ENCODE measurements at places on chromosomes 1 and 21. TPM values are rescaled to one million over a fixed set of nuclear protein-coding genes. Genes with fewer than 3 reads are reported as not detected.

EDEM3 gene
- 83.0 TPM for total RNA-seq

OR4F29 gene
- not detected for total RNA-seq

CASQ2 gene
- total RNA-seq, result 0.07 TPM

OR2G6 gene
- total RNA-seq, result not detected

ATF6 gene
- 39.3 TPM for total RNA-seq

STUM gene
- total RNA-seq, result not detected

CPLANE2 gene
- total RNA-seq, result 13.3 TPM

MXRA8 gene
- 1.1 TPM for total RNA-seq

S100A12 gene
- 1.5 TPM for total RNA-seq

PLA2G4A gene
- 7.5 TPM for total RNA-seq

AGMAT gene
- total RNA-seq, result 0.93 TPM

UBASH3A gene
- not detected for total RNA-seq

GSTM5 gene
- not detected for total RNA-seq

C8B gene
- total RNA-seq, result not detected

PRDX6 gene
- 155 TPM for total RNA-seq

NKAIN1 gene
- not detected for total RNA-seq

C1orf116 gene
- total RNA-seq, result 33.2 TPM

ATP5PF gene
- 50.9 TPM for total RNA-seq

MYCL gene
- 10.3 TPM for total RNA-seq

ZFP69B gene
- 4.4 TPM for total RNA-seq

DYNLT5 gene
- not detected for total RNA-seq

LCE3E gene
- total RNA-seq, result 8.5 TPM

KRTAP10-11 gene
- not detected for total RNA-seq

TACSTD2 gene
- total RNA-seq, result 178 TPM

CEP350 gene
- total RNA-seq, result 67.0 TPM

S100A13 gene
- total RNA-seq, result 16.8 TPM

TBX15 gene
- total RNA-seq, result under 0.01 TPM

TRIM67 gene
- total RNA-seq, result not detected

OLIG2 gene
- total RNA-seq, result not detected

RHEX gene
- not detected for total RNA-seq

INTS11 gene
- total RNA-seq, result 66.1 TPM

DDX59 gene
- total RNA-seq, result 18.8 TPM

CFAP141 gene
- total RNA-seq, result not detected
